Stimulated activated CD4-positive, alpha-beta T cell treated with anti-CD3 and anti-CD28 coated beads, Interleukin-1b, Interleukin-23, amount 100 ng/mL, for 48 hours (primary cell): ENCODE measurements at places on chromosomes 16 and 17.
A peak's percentile ranks its signal among the peaks of the same experiment; 100 is the strongest.

DNA sequence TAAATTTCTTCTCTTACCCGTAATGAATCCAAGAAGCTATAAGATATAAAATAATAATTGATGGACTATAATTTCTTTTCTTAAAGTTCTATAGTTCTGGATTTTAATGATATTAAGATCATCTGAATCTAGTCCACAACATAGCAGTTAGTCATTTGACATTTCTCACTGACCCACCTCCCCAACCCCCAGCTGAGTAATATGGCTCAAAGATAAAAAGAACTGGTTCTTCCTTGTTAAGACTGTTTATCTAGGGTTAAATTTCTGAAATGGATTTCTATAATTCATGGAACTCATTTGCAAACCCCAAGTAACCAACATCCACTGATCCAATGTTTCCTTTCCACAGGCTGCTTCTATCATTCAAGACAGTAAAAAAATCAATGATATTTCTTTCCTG is 133.9 kb upstream of the SOX9 start:
- DNase-seq, result no peak

GRCh38 chr16:12083631-12084030 is 107.1 kb downstream of the SNX29 start:
- DNase-seq, result no peak

GRCh38 chr16:1762196-1762878 is 9.0 kb downstream of the NME3 start:
- DNase-seq, result no peak

DNA sequence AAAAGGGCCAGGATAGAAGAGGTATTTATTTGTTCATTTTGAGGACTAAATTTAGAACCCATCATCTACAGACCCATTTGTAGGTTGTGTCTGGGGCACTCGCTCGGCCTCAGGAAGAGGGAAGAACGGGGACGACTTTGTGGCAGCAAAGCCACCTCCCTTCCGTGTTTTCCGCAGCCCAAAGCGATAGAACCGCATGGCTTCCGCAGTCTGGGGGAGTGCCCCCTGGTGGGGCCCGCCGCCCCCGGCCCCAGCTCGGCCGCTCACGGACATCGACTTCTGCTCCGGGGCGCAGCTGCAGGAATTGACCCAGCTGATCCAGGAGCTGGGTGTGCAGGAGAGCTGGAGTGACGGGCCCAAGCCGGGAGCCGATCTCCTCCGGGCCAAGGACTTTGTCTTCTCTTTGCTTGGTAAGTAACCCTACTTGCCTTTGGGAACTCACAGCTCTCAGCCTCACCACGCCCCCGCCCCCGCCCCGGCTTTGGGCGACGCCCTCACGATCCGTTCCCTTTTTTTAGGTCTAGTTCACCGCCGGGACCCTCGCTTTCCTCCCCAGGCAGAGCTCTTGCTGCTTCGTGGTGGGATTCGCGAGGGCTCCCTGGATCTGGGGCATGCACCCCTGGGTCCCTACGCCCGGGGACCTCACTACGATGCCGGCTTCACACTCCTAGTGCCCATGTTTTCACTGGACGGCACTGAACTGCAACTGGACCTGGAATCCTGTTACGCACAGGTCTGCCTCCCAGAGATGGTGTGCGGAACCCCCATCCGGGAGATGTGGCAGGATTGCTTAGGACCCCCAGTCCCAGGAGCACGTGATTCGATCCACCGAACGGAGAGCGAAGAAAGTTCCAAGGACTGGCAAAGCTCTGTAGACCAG is 681 bp downstream of the TMEM102 start:
- DNase-seq, result peak; percentile 47

DNA sequence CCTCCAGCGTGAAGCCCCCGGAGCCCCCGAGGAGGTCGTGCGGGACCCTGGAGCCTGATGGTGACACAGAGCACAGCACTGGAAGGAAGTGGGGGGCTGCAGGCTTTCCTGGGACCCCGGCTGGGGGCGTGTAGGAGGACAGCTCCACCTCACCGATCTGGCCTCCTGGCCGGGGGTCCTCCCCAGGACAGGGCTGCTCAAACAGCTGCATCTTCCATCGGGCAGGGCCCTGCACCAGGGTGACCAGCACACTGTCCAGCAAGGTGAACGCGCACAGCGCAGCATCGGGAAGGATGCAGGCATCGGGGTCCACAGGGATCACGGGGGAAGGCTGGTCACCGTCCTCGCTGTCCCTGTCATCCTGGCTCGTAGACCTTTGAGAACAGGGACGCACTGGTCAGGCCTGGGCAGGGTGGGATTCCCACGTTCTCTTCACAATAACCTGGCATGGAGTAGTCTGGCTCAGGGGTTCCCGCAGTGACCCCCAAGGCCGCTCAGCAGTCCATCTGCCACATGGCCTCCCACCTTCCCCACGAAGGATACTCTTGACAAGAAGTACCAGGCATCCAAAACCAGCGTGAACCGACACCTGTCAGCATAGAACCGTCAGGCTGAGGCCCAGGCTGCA is 1.2 kb downstream of the FAAP100 start:
- no peak for DNase-seq

GRCh38 chr16:57834936-57835335 is 32.6 kb upstream of the KIFC3 start:
- no peak for DNase-seq
